ENCODE measurements at places on chromosomes 1 and 21.

DNA sequence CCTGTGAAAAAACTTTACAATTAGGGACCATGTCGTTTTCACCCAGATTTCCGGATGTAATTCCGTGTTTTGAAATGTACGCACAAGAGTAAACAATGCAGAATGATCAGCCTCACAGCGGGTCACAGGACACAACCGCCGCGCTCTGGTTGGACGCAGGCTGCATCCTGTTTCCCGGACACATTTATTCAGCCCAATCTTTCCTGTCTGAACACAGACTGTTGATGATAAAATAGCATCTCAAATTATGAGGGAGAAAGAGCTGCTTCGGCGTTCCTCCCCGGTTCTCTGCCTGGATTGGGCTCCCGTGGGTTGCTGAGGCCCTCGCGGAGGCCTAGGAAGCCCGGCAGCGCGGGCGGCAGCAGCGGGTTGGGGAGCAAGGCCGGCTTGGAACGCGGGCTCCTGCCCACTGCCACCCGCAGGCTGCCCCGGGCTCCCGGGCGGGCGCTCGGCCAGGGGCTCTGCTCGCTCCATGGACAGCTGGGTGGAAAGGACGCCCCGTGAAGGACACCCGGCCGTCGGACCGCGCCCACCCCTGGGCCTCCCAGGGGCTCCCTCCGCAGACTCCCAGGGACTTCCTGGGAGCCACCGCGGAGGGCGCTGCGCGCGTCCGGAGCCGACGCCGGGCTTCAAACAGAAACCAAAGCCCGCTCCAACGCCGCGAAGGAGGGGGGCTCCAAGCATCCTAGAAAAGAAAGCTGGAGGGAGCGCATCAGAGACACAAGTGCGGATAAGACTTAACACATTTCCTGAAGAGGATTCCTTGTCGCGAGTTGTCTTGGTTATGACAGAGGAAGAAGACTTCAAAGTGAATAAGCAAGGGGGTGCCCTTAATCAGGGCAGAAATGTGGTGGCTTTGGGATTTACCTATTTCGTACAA is 122.3 kb downstream of the ESRRG start:
- DNase-seq: peak; percentile 58

DNA sequence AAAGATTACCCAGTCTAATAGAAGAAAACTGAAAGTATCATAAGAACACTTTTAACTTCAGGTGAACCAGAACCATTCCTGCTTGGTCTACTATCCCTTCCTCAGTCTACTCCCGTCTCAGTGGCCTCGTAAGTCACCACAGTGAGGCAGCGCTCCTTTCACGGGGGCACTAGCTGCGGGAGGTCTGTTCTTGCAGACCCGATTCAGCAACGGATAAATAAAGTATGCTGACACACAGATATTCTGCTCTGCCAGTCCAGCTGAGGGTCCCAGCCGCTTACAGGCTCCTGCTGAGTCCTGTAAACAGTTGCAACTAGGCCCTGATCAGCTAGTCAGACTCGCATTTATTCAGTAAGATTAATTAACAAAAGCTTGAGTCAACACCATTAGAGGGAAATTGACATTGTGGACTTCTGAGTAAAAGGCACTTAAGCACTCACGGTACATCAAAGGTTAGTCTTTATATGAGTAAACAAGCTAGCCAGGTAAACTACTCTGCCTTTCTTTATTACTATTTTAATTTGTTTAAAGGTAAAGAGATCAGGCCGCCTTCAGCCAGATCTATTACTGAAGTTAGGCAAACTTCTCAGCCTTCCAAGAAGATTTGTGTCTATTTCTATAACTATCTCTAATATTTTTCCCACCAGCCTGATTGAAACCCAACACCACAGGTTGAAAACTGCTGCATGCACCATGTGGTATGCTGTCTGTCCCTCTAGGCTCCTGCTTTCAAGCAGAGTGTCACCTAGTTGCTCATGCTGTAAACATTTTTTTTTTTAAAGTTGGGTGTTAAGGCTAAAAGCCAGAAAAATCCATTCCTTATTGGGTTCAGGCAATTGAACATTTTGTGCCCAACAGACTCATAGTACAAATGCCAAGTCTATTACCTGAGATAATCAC is 87.7 kb downstream of the INTS7 start:
- DNase-seq: no peak

GRCh38 chr21:28069450-28069923 is 923.2 kb downstream of the LTN1 start:
- no peak for DNase-seq

- DNase-seq: no peak
Measured at GRCh38 chr1:111587509-111588174, 31.9 kb upstream of the RAP1A start.

- no peak for DNase-seq
Measured at GRCh38 chr1:201487742-201488141, 18.8 kb upstream of the PHLDA3 start.

DNA sequence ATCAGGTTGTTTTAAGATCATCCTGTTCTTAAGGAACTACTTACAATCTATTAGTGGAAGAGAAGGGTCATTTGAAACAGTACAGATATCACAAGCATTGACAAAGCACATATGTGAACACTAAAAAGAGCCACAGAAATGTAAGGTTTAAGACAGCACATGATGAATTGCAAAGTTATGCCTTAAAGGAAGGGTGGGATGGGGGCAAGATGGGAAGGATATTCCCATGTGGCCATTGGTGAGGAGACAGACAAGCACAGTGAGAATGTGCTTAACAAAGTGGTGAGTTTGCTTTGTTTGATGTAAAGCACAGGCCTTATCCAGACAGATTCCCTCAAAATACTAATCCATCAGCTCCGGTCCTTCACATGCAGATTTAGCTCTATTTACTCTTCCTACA is 151.6 kb upstream of the IVNS1ABP start:
- no peak for DNase-seq

- DNase-seq: peak; percentile 68
Measured at GRCh38 chr1:232335261-232335660, 294.7 kb downstream of the SIPA1L2 start.

GRCh38 chr1:83769594-83770318 is 229.2 kb downstream of the TTLL7 start:
- DNase-seq: no peak

- no peak for DNase-seq
Measured at GRCh38 chr21:43188181-43188580, 19.4 kb downstream of the CRYAA start.

DNA sequence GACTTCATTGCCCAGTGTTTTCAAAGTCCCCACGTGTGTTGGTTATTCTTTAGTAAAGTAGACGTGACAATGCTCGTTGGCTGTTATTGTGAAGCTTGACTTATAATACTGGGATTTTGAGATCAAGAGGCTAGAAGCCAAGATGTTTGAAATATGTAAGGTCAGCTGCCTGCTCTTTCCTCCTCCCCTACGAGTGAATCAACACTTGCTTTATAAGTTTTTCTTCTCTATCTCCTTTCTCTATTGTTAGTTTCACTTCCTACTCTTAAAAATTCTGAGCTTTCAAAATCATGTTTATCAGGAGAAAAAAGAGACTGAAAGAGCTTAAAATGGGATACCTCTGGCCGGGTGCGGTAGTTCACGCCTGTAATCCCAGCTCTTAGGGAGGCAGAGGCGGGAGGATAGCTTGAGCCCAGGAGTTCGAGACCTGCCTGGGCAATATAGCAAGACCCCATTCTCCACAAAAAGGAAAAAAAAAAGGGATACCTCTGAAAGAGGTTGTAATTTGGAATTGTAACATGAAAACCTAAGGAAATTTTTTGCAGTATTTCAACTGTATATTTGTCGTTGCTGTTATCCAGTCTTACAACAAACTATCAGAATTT is 72.0 kb downstream of the EPB41 start:
- DNase-seq: no peak

DNA sequence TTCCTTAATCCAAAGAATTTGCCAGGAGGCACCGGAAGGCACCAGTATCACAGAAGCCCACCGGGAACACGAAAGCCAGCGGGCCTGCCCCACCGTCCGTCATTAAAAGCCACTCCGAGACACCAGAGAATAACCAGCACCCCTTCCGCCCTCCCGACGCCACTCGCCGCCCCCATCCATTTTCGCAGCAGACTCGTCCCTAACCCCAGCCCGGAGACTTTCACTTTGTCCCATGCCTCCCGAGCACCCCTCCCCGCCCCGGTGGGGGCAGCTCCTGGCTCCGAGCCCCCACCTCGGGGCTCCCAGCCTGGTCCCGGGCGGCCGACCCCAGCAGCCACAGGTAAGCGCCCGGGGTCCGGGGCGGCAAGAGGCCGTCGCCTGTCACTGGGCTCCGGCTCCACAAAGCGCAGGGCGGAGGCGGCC is 105.4 kb downstream of the SLC45A1 start:
- peak; percentile 84 for DNase-seq

GRCh38 chr1:89600451-89601224 is 32.3 kb upstream of the LRRC8C start:
- peak; percentile 54 for DNase-seq

DNA sequence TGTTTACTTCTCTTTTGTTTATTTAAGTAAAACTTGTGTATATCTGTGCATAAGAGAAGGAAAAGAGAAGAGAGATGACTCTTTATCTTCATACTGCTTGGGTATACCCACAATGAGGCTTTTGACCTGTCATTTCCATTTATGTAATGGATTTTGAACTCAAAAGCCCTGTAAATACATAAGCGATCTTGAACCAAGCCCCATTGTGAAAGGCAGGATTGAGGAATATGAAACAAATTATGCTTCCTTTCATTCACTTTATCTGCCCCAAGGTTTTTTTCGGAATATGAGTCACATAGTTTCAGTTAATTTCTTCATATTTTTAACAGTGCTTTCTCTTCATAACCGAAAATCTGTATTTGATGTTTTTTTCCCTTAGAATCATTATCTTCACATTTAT is 21.4 kb downstream of the CNST start:
- no peak for DNase-seq

DNA sequence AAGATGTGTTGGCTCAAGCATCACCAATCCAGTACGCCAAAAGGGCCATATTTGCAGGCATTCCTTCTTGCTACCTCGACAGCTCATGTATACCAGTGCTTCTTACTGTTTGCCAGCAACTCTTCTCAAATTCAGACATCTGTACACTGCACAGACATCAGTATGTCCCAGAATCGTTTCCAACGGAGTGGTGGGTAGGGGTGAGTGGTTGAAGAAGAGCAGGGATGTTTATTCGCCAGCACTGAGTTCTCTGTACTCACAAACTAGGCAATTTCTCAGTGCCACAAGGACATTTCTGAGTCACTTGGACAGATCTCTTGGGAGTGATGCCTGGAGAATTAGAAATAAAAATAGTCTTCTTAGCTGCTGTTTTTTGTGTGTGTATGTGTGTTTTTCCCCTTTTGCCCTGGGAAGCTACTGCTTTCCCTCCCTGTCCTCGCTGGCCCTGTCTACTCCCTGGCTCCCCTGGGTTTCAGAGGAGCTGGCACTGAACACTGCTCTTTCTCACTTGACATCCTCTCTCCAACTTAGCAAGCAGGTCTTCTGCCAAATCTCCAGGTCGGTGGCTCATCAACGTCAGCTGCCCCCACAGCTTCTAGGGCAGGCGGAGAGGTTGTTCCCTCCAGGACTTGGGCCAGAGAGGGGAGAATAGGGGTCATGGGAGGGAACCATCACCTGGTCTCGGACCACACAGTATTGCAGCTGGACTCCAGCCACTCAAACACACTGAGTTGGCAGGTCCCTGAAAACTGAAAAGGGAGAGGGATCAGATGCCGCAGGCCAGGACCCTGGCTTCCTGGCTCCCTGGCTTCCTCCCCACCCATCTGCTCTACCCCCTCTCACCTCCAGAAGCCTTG is 90.5 kb downstream of the NMNAT2 start:
- no peak for DNase-seq

DNA sequence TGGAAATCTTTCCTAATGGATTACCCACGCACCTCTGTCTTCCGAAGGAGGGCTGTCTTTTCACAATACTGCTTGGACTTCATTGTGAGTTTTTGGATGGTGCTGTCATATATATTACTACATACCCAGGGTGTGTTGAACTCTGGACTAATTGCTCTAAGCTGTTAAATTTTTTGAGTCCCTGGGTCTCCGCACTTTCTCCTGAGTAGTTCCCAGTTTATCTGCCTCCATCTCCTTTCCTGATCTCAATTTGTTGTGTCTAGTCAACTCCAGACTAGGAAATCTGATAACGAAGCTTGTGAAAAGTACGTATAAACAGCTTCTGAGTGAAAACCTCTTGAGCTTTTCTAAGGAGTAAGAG is 211.1 kb downstream of the ROR1 start:
- no peak for DNase-seq

GRCh38 chr1:29967261-29967660 is 730.9 kb downstream of the PTPRU start:
- DNase-seq: no peak

GRCh38 chr1:25837262-25837875 is 17.6 kb downstream of the MTFR1L start:
- DNase-seq: no peak

DNA sequence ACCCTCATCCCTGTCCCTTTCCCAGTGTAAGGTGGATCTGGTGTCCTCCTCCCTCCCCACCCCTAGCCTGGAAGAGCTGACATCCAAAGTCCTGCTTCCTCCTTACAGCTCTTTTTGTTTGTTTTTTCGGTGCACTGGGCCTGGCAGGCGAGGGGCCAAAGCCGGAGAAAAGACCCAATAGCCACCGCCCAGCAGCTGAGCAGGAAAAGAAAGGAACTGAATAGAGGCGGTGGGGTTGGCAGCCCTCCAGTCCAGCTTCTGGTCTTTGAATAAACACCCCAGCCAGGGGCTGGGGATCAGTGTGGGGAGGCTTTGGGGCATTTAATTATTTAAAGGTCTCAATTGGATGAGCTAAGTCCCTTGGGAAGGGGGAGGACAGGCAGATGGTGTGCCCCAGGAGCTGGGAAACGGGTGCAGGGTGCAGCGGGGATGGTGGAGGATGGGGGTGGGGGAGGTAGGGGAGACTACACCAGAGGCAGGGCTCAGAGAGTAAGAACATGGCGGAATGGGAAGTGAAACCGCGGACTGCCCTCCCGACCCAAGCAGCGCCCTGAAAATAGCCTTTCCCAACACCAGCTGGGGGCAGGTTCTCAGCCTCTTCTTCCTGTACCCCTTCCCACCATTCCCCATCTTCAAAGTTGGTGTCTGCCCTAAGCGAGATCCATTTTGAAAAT is 20.2 kb downstream of the BTG2 start:
- no peak for DNase-seq

DNA sequence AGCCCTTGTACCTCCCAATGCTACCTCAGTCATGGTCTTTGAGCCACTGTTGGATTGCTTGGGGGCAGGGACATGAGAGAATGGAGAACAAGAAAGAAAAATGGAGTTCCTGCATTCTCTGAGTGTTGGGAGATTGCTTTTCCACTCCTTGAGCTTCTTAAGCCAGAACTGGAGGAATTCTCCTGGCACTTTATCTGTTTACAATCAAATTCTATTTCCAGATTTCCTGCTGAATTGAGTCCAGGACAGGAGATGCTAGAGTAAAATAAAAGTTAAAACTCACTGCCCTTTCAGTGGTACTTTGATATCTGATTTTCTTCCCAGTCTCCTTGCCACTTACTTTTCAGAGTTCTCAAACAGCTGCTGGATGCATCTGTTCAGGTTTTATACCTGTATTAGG is 24.4 kb upstream of the DEPDC1 start:
- no peak for DNase-seq

- no peak for DNase-seq
Measured at GRCh38 chr1:230749150-230749549, 2.0 kb downstream of the CAPN9 start.

All from activated CD4-positive, alpha-beta T cell treated with anti-CD3 and anti-CD28 coated beads, Interleukin-2, amount 10 ng/mL, durations not matched to agents 24 days and 14 days (primary cell).